ENCODE measurements at places on chromosomes 7 and 10. TPM values are rescaled to one million over a fixed set of nuclear protein-coding genes. Genes with fewer than 3 reads are reported as not detected.

DNA sequence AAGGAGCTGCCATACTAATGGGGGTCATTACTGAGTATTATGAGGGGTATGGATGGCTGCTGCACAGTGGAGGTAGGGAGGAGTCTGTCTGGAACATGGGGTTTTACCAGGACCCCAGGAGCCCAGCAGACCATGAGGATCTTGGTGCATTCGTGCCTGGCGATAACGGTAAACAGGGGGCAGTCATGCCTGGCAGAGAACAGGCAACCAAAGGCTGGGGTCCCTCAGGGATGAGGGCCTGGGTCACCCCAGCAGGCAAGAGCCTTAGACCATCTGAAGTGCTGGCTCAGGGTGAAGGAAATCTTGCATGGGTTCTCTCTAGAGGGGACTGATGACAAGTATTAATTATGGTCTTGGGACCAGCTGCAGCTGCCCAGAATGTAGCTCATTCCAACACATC, 46.1 kb downstream of the MYL10 start:
- H3K27me3 ChIP-seq = peaks cover 1% of the 10 kb centered on the region
- no peak overlapping the region for H3K4me3 ChIP-seq
- H3K36me3 ChIP-seq = no peaks in the 10 kb centered on the region
- peaks cover 2% of the 10 kb centered on the region for H3K4me1 ChIP-seq

DNA sequence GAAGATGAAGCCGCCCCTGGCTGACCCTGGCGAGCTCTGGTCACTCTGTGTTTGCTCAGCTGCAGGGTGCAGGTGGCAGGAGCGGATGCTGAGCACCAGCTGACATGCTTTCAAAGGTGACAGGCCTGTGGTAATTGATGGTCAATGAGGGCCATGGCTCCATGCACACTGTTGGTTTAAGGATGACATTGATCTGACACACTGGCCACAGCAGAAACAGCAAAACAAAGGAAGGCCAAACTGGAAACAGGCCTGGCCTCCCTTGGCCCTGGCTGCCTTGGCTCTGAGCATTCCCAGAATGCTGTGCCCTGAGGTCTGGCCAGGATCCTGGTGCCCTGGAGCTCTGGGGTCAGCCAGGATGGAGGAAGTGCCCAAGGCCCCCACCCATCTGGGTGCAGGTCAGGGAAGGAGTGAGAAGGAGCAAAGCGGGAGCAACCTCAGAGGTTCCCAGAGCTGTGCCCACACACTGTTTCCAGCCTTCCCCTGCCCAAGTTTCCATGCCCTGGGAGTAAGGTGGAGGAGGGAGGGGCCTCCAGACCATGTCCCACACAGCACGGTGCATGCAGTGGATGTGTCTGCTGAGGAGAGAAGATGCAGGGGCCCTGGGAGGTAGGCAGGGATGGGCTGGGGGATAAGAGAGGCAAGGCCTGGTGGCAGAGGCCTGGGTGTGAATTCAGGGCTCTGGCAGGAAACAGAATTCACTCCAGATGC, 302.2 kb downstream of the RPS24 start:
- no peaks in the 10 kb centered on the region for H3K4me1 ChIP-seq
- H3K36me3 ChIP-seq = no peaks in the 10 kb centered on the region
- no peak for DNase-seq
- H3K4me3 ChIP-seq = no peak overlapping the region
- peaks cover 2% of the 10 kb centered on the region for H3K27me3 ChIP-seq
- H3K27ac ChIP-seq = no peak overlapping the region

- H3K36me3 ChIP-seq = no peaks in the 10 kb centered on the region
- no peak for DNase-seq
- H3K27ac ChIP-seq = no peak overlapping the region
- no peaks in the 10 kb centered on the region for H3K4me1 ChIP-seq
- peaks cover 3% of the 10 kb centered on the region for H3K27me3 ChIP-seq
- H3K4me3 ChIP-seq = no peak overlapping the region
Observed at GRCh38 chr10:75592791-75593643, 161.6 kb downstream of the LRMDA start.

GRCh38 chr10:68086910-68087684, 12.0 kb upstream of the HERC4 start:
- H3K4me1 ChIP-seq = peaks cover 7% of the 10 kb centered on the region
- peaks cover 9% of the 10 kb centered on the region for H3K27me3 ChIP-seq
- H3K27ac ChIP-seq = no peak overlapping the region
- no peaks in the 10 kb centered on the region for H3K36me3 ChIP-seq
- H3K4me3 ChIP-seq = no peak overlapping the region

OR2A5 gene
- not detected for total RNA-seq

GRCh38 chr7:109402107-109402506, 832.4 kb downstream of the DNAJB9 start:
- no peak overlapping the region for H3K27ac ChIP-seq
- H3K4me1 ChIP-seq = no peaks in the 10 kb centered on the region
- no peaks in the 10 kb centered on the region for H3K27me3 ChIP-seq
- no peak for DNase-seq

All from activated CD8-positive, alpha-beta T cell treated with anti-CD3 and anti-CD28 coated beads for 36 hours (primary cell).